ENCODE measurements at places on chromosomes 16 and 17.

DNA sequence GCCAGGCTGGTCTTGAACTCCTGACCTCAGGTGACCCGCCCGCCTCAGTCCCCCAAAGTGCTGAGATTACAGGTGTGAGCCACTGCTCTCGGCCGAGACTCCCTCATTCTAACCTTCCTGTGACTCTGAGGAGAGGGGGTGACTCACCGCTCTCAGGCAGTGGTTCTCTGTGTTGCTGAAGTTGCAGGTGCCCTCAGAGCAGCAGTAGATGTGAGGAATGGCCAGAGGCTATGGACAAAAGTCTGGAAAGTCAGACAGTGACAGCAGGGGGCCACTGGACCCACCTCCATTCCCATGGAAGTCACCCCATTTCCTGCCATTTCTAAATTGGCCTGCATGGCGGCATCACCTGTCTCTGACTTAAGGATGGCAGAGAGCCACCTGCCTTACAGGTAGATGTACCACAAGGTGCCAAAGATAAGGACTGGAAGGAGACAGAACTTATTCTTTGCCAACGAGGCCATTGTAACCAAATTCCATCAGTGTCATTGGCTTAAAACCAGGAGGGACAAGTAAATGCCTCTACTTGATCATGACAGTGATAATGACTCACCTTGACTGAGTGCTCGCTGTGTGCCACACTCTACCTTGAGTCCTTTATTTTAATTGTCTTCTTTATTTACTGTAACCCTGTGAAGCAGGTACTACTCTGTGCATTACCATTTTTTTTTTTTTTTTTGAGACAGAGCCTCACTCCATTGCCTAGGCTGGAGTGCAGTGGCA is 15.3 kb upstream of the CNOT1 start:
- DNase-seq: no peak

GRCh38 chr17:13631529-13631928 is 29.8 kb upstream of the HS3ST3A1 start:
- DNase-seq: no peak

GRCh38 chr17:73972901-73973300 is 230.6 kb upstream of the RPL38 start:
- DNase-seq: no peak

DNA sequence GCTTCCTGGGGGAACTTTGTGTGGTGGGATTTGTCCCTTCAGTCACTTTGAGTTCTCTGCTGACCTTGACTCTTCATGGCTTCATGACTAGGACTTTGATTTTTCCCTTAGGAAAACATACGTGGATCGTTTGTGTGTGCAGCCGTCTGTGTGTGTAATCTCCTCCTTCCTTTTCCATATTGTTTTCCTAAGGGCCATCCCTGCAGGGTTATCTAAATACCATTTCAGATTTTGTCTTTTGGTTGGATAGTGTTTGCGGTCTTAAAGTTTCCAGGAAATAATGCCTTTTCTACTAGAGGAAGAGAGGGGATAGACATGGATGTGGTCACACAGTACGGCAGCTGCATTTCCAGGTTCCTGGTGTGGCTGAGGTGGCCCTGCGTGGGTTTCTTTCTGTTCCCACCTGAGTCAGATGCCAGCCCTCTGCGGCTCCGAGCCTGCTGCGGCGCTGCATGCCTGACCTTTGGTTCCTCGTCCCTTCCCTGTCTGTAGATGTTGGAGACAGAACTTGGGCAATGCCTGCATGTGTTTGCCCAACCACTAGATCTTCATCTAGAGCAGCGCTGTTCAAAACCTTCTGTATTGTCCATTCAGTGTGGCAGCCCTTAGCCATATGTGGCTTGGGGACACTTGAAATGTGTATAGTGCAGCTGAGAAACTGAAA is 72.0 kb upstream of the LGALS9 start:
- DNase-seq: no peak

DNA sequence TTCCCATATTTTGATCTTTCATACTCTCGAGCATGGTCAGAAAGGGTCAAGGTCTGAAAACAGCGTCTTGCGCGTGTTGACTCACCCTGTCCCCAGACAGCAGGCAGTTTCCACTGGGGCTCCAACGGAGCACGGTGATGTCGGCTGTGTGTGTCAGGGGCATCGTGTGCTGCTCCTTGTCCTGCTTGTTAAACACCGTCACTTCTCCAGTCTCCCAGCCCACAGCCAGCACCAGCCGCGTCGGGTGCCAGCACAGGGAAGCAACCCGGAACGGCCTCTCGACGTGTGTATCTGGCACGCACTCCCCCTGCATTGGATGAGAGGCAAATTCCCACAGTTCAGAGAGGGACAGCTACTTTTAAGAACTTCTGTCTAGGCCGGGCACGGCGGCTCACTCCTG is 9.6 kb downstream of the IFT140 start:
- no peak for DNase-seq

GRCh38 chr17:77281904-77282367 is 141.2 kb downstream of the SEC14L1 start:
- DNase-seq: no peak

GRCh38 chr16:89920723-89921122 is 2.1 kb downstream of the MC1R start:
- no peak for DNase-seq

DNA sequence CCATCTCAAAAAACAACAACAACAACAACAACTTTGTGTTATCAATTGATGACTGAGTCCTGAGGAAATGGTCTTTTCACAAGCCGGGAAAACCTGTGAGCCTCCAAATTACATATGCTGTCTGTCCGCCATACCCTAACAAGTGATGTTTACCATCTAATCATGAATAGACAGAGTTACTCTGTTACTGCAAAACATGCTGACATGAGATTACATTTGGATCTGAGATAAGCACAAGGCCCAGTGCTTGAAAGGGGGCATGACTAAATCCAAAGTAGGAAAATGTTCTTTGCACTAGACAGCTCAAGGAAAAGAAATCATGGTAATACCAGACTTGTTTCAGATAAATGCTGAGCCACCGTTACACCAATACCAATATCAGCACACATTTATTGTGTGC is 8.6 kb upstream of the ATXN1L start:
- DNase-seq: no peak

GRCh38 chr17:28744972-28745785 is 1.4 kb downstream of the TRAF4 start:
- DNase-seq: peak; percentile 58
